ENCODE measurements at places on chromosomes 3 and 15.

DNA sequence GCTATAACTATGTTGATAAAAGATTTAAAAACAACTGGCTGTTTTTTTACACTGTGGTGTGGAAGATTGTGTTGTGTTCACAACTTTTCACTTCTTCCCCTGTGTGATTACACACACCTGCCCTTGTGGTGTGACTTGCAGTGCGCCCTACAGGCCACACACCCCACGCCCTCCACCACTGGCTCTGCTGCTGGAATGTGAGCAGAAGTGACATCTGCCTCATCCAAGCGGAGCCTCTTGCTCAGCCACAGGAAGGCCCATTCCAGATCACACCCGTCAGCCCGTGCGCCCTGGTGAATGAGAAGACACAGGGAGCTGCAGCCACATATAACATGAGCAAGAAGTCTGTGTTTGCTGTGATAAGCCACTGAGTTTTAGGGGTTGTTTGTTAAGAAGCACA, 7.0 kb downstream of the CCR2 start:
- no peak for DNase-seq

DNA sequence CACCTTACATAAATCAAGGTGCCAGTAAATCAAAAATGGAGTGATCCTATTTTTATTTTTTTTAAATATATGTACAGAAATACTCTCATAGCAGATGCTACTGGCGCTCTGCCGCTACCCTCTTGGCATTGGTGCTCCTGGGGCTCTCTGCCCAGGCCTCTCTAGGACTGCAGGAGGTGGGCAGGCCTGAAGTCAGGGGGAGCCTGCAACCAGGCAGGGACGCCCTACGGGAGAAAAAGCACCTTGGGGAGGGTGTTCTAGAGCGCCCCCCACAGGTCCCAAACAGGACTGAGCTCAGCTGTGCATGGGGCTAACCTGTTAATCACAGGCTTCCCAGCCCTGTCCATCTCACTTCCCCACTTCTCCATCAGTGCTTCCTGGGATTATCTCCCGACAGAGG, 192.5 kb downstream of the SHQ1 start:
- DNase-seq = no peak

DNA sequence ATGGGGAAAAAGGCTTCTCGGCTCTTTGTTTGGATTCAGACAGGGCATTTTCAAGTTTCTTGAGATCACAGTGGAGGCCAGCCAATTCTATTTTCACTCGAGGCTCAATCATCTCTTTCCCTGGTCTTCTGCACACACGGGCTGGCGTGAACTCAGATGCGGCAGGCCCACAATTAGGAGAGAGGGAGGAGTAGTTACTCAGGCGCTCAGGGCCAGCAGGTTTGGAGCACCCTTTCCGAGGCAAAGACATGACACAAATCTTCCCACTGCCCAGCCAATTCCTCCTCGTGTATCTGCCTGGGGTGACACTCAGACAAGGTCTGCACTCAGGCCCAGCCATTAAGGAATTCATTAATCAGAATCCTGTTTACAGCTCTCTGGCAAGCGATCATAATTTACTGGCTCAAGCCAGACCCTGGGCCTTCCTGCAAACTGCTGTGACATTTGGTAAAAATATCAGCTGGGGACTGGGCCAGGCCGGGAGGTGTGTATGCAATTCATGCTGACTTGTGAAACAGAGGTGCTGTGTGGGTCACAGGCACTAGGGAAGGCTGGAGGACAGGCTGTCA, 68.1 kb upstream of the TLE3 start:
- DNase-seq = no peak

GRCh38 chr3:20316238-20316637, 130.2 kb upstream of the SGO1 start:
- DNase-seq = no peak

DNA sequence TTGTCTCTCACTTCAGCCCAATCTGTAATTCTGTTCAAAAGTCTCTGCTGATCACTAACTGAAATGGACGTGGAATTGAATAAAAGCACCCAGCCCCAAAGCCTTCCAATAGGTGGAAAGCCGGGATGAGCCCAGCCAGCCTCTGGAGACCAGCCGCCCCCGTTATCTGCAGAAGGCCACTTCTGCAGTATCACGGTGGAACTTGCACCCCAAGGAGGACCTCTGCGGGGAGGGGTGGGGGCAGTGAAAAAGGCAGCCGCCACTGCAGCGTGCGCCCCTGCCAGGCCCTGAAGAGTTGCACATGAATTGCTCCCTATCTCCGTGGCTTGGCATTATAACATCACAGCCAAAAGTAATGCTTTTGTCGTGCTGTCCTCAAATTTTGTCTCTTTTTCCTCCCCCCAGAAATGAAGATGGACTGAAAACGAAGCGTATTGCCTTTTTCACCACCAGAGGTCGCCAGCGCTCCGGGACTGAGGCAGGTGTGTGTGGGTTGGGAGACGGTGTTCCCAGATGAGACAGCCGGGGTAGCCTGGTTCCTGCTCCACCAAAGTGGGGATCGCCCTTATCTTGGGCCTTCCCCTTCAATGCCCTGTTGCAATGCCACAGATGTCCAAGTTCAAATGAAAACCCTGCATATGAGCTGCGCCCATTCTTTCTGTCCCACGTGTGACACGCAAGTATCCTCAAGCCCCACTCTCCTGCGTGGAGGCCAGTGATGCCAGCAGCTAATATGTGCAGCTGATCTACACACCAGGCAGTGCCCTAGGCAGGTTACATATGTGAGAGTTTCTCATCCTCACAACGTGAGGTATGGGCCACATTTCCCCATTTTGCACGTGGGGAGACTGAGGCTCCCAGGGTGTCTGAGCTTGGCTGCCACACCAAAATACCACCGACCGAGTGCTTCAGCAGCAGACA, 96.0 kb downstream of the LRRK1 start:
- peak; percentile 55 for DNase-seq

GRCh38 chr3:187049462-187050101, 89.7 kb downstream of the RPL39L start:
- no peak for DNase-seq

DNA sequence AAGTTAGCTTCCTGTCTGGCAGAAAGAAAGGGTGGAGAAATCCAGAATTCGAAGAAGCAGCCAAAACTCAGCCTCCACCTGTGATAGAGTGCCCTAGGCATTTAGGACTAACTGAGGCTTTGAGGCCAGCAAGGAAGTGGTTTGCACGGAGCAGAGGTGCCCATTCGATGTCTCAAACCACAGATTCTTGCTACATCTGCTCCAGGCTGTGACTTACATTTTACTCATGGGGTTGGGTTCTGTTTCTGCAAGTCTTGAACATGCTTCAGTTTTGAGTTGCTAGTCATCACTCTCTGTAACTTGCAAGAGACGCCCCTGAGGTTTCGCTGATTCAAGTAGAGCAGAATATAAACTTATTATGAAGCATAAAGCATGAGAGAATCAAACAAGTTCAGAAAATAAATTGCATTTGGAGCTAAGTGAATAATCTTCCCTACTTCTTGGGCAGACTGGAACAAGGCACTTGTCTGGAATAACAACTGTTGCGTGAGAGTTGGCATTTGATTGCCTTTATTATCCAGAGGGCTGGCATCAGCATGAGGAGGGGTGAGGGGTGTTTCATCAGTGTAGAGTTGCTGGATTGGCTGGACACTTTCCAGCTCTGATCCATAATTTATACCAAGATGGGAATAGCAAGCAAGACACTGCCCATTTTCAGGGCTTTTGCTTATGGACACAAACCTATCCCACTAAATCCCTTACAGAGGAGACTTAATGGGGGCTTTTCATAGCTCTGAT, 256.5 kb downstream of the AGBL1 start:
- no peak for DNase-seq

DNA sequence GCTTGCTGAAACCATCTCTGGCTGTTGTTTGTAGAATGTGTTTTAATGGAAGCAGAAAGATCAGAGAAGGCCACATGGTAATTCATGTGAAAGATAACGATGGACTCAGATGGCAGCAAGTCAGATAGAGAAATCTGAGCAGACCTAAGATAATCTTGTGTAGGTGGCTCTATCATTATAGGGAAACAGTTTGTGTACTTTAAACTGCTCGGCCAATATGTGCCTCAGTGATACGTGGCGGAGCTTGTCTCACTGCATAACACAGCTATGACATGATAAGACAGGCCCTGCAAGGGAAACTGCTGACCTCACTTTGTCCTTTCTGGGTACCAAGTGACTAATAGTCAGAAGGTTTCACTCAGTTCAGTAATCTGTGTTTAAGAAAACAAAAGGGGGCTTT, 51.0 kb downstream of the MME start:
- no peak for DNase-seq

GRCh38 chr3:5051772-5052171, 70.3 kb upstream of the ARL8B start:
- DNase-seq = no peak

DNA sequence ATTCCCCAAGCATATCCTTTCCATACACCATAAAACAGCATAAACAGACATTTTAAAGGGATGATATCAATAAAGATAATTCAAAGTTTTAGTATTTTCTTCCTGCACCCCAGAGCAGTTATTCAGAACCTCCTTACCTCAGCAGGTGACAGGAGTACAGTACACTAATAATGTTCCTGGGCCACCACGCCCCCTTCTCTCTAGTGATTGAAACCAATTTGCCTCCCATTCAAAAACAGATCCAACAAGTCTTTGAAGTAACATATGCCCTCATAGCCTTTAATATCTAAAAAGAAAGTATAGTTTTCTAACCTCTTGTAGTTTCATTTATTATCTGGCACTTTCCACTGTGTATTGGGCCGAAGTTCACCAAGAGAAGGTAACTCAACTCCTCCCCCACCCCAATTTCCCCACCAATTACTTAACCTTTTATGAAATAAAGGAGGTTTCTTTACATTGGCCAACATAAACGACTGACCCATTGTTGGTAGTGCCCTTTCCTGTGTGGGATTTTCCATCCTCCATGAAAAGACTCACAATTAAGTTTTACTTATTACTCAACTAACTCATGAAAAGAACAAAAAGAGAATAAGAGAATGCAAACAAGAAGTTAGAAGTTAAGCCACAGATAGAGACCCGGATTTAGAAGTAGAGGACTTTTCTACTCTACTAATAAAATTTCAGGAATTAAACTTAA, 5.0 kb upstream of the ATP8B4 start:
- no peak for DNase-seq

DNA sequence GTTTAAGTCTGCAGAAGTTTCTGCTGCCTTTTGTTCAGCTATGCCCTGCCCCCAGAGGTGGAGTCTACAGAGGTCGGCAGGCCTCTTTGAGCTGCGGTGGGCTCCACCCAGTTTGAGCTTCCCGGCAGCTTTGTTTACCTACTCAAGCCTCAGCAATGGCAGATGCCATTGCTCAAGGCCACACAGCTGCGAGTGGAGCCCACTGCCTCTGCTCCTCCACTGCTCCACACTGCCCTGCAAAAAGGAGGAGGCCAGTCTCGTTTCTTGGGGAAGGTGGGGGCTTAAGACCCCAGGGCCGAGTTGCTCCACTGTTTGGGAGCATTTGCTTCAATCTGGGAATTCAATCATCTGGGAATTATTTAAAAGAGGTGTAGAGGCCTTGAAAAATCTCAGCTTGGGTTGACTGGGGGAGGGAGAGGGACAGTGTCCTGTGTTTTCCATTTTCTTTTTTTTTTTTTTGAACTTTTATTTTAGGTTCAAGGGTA, 144.6 kb upstream of the MEF2A start:
- no peak for DNase-seq

GRCh38 chr3:125207949-125208568, 4.5 kb downstream of the SLC12A8 start:
- DNase-seq = no peak

DNA sequence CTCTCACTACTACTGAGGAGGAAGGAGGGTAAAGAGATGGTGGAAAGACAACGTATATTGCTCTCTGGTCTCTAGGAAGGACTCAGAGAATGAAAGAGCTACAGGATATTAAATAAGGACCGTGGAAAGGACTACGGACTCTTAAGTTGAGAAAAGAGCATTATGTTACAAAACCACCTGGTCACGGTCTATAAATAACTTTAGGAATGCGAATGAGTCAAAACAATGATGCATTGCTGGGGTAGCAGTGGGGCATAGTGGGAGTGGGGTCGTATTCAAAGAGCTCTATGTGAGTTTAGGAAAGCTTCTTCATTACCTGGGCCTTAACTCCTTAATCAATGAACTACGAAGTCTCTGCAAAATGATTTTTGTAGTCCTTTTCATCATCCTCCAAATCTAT, 295.7 kb upstream of the SOX14 start:
- no peak for DNase-seq

DNA sequence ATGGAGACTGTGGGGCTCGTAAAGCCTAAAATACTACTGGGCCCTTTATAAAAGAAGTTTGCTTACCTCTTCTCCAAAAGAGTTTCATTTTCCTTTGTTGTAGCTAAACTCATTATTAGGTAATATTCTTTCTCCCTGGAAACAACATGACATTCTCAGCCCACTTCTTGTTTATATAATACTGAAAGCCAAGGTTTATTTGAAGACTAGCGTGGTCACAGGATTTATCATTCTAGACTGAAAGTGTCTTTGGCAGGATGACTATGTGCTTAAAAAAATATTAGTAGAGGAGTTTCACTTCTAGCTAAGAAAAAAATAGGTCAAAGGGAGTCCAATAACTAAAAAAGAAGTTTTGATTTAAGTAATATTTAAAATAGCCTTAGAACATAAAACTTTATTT, 1085.2 kb upstream of the CADM2 start:
- no peak for DNase-seq

DNA sequence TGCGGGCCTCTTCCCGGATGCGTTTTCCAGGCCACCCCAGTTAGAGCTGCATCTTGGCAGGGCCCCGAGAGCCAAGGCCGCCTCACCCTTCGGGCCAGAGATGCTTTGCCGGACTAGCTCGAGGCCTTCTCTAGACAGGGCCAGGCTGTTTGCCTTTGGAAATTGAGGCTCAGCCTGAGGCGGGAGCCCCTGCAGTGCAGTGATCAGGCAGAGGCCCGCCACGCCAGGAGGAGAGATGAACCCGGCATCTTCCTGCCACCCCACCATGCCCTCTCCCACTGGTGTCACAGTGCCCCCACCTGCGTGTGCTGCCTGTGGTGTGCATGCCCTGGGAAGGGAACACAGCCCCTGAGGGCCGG, 8.9 kb upstream of the ROPN1B start:
- DNase-seq = no peak

DNA sequence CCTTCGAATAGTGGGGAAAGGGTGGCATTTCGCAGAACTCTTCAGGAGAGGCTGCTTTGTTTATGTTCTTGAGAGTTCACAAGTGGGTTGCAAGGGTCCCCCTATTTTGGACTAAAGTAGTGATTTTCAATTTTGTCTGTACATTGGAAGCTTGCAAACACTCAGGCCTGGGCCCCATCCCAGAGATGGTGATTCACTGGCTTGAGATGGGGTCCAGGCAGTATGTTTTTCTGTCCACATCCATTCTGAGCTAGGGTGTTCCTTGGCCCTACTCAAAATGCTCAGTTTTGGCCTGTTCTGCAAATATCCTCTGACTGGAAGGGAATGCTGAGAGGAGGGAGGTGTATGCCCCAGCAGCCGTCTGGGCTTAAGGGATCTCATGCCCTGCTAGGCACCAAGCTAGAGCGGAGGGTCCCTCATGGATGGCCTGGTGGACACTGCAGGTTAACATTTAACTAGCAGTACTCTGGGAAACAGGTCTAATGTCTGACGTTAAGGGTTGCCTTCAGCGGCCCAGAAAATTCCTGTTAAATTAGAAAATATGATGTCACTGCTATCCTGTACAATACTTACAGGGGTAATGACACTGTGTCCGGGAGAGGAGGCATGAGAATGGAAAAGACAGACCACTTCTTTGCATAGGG, 181.4 kb downstream of the OPA1 start:
- no peak for DNase-seq

All from stimulated activated CD8-positive, alpha-beta memory T cell treated with anti-CD3 and anti-CD28 coated beads, Interleukin-4, amount 100 ng/mL, for 24 hours (primary cell).